ENCODE measurements at places on chromosomes 1 and 21.

DNA sequence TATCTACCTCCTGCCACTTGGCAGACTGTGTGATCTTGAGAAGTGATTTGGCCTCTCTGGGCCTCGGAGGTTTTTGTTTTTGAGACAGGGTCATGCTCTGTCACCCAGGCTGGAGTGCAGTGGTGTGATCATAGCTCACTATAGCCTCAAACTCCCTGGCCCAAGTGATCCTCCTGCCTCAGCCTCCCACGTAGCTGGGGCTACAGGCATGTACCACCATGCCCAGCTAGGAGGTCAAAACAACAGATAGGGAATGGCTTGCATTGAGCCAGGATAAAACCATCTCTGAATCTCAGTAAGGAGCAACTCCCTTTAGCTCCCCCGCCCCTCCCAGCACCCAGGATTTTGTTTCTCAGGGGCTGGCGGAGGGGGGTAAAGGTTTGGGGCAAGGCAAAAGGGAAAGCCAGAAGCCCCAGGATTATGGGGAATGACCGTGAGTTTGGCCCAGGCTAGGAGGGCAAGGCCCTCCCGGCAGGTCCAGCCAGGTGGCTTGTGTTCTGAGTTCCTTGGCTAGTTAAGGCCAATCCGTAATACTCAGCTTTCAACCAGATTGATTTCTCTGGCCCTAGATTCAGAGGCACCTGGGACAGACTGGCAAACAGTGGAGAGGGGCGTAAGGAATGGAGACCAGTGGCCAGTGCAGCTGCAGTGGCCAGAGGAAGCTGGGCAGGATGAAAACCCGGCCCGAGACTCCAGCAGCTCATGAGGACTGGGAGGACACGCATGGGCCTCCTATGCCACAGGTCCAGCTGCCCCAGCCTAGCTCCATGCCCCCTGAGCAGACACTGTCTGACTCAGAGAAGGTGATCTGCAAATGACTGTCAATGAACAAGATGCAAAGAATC is 130.1 kb downstream of the DMRTB1 start:
- no peak for DNase-seq

GRCh38 chr1:156490401-156491032 is 10.1 kb downstream of the MEF2D start:
- DNase-seq, result no peak

DNA sequence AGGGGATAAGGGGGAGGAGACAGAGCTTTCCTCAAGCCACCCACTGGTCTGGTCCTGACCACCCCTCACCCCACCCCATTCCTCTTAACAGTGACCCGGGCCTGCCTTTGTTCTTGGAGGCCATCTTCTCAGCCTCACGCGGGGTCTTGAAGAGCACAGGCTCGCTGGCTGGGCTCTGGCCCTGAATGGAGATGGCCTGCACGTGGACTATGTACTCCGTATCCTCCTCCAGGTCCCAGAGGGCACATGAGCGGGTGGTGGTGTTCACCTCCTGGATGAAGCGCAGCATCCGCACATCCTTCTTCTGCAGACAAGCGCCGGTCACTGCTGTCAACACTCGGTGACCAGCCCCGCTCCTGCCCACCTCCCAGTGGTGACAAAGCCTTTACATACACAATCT is 2.6 kb downstream of the FNDC5 start:
- no peak for DNase-seq

DNA sequence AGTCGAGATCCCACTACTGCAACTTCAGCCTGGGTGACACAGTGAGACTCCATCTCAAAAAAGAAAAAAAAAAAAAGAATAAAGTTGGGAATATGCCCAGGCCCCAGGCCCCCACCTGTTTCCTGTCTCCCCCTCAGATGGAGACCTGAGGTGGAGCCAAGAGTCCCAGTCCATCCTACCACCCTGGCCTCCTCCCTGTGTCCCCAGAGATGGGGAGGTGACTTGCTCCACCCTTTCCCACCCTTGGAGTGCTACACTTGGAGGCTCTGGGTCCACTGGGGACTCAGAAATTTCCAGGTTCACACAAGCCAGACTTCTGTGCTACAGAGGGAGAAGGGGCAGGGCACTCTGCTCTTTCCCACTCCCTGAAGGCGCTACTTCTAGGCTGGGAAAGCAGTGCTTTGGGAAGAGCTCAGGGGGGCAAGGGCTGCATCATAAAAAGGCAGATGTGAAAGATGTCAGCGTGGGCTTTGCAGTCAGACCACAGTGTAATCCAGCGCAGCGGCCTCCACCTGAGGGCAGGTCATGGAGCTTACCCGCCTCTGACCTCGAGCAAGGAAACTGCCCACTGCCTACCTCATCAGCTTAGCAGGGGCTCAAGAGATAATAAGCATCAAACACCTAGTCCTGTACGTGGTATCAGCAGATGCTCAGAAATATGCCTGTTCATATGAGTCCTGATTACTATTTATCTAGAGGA is 13.4 kb downstream of the TMEM63A start:
- DNase-seq, result no peak

GRCh38 chr1:4052657-4053056 is 152.6 kb upstream of the C1orf174 start:
- DNase-seq, result no peak

DNA sequence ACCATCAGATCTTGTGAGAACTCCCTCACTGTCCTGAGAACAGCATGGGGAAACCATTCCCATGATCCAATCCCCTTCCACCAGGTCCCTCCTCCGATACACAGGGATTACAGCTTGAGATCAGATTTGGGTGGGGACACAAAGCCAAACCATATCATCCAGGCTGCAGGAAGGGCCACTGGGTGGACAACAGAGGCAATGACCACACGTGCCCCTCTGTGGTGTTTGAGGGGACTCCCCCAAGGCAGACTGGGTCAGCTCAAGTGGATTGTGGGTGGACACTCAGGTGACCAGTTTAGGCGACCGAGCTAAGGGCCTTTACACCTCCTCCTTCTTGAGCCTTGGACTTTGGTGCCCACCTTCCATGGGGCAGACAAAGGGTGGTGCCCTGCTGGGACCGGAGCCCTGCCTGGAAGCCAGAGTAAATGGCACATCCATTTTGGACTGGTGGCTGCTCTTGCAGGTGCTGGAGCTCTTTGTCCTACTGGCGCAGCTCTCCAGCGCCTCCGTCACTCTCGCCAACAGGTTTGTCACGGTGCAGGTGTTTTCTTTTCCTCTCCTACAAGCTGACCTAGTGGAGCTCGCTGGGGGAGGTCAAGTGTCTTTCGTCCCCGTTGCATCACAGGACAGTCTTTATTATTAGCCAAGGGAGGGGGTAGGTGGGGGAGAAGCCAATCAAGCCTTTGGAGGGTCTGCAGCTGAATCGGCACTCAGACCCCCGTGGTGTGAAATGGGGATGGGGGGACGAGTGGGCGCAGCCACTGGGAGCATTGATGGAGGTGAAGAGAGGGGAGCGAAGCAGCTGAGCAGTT is 37.6 kb downstream of the CRYAA start:
- no peak for DNase-seq

DNA sequence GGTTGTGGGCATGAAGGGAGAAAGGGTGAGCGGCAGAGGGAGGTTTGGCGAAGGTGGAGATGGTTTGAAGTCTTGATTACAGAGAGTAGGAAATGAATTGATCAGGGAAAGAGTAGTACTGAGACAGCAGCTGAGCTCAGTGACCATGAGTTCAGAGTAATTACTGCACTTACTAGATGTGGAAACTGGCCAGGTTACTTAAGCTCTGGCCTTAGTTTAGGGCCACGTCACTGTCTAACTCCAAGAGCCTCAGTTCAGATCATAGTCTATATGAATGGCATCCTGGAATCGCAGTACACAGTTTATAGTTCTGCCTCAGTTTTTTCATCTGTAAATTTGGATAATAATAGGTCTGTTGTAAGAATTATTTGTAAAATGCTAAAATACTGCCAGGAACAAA is 78.1 kb downstream of the KCTD3 start:
- no peak for DNase-seq

DNA sequence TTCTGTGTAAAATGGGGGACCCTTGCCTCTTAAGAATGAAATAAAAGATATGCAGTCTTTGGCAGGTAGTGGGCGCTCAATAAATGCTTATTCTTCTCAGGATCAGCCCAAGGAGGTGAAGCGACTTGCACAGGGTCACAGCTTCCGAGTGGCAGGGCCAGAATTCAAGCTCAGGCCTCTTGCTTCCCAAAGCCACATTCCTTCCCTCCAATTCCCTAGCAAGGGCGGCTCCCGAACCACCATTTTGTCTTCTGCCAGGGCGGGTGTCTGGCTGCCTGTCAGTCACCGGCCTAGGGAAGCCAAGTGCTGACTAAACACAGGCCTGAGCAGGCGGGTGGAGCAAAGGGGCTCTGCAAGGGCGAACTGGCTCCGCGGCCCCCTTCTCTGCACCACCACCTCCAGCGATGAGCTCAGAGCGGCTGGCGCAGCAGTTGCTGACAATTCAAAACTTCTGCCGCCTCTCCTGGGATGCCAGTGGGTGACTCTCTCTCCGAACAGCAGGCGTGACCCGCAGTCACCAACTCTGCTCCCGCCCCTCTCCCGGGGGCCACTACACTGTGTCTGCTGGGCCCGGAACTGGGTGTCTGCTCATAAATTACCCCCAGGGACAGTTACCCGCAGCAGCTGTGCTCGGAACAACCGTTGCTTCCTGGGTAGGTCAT is 10.8 kb downstream of the GPR3 start:
- peak; percentile 75 for DNase-seq

Data from stromal cell of bone marrow (primary cell).